ENCODE measurements at places on chromosomes 5 and 9. TPM values are rescaled to one million over a fixed set of nuclear protein-coding genes. Genes with fewer than 3 reads are reported as not detected.

The PTRH1 gene
- polyA plus RNA-seq = 15.1 TPM

The SMIM32 gene
- polyA plus RNA-seq = not detected

The UNC13B gene
- polyA plus RNA-seq = 15.6 TPM

The SEC24A gene
- polyA plus RNA-seq = 6.0 TPM

The SUSD3 gene
- polyA plus RNA-seq = 0.83 TPM

The CCNB1 gene
- 28.1 TPM for polyA plus RNA-seq

The MYMK gene
- not detected for polyA plus RNA-seq

The ADAMTSL1 gene
- polyA plus RNA-seq = 1.8 TPM

The FOXD4L4 gene
- polyA plus RNA-seq = 0.08 TPM

The PTGS1 gene
- polyA plus RNA-seq = 20.3 TPM

The IPPK gene
- 18.7 TPM for polyA plus RNA-seq

The SNCAIP gene
- polyA plus RNA-seq = 0.80 TPM

The TMEM215 gene
- polyA plus RNA-seq = not detected

The BHMT gene
- polyA plus RNA-seq = 0.10 TPM

The BARHL1 gene
- polyA plus RNA-seq = not detected

The NUDT12 gene
- 5.1 TPM for polyA plus RNA-seq

The GARNL3 gene
- 3.5 TPM for polyA plus RNA-seq

The FOCAD gene
- 4.6 TPM for polyA plus RNA-seq

The TMC1 gene
- 6.1 TPM for polyA plus RNA-seq

The SGCD gene
- 0.84 TPM for polyA plus RNA-seq

The LCN2 gene
- polyA plus RNA-seq = 1,061 TPM

The PCDHB3 gene
- polyA plus RNA-seq = 0.10 TPM

The ELAVL2 gene
- polyA plus RNA-seq = 0.02 TPM

The PCDHB11 gene
- 0.47 TPM for polyA plus RNA-seq

The TMEM232 gene
- polyA plus RNA-seq = 0.49 TPM

The ADAMTS13 gene
- polyA plus RNA-seq = 4.3 TPM

The LOX gene
- polyA plus RNA-seq = 0.71 TPM

The GPR107 gene
- 12.2 TPM for polyA plus RNA-seq

The LRRC70 gene
- 1.2 TPM for polyA plus RNA-seq

The SLC6A7 gene
- polyA plus RNA-seq = not detected

The STKLD1 gene
- polyA plus RNA-seq = 0.49 TPM

The DMRT3 gene
- polyA plus RNA-seq = 0.20 TPM

The QRFP gene
- 0.16 TPM for polyA plus RNA-seq

The FAM120AOS gene
- polyA plus RNA-seq = 23.7 TPM

The TXNDC8 gene
- not detected for polyA plus RNA-seq

The SPARC gene
- polyA plus RNA-seq = 12.1 TPM

The F2RL1 gene
- 2.7 TPM for polyA plus RNA-seq

The PCDHB12 gene
- polyA plus RNA-seq = 0.15 TPM

The ANKRD34B gene
- polyA plus RNA-seq = not detected

The POU4F3 gene
- polyA plus RNA-seq = not detected

The RGMB gene
- polyA plus RNA-seq = 7.9 TPM

The PFN3 gene
- polyA plus RNA-seq = not detected

The MCTP1 gene
- polyA plus RNA-seq = 0.91 TPM

The PCDHA9 gene
- 0.02 TPM for polyA plus RNA-seq

The WWC1 gene
- 21.7 TPM for polyA plus RNA-seq

The ABO gene
- polyA plus RNA-seq = 15.6 TPM

The ARID3C gene
- not detected for polyA plus RNA-seq

The CSNK1A1 gene
- polyA plus RNA-seq = 91.8 TPM

Measured in esophagus (tissue), 2 donors.